ENCODE measurements at places on chromosomes 16 and 17.

DNA sequence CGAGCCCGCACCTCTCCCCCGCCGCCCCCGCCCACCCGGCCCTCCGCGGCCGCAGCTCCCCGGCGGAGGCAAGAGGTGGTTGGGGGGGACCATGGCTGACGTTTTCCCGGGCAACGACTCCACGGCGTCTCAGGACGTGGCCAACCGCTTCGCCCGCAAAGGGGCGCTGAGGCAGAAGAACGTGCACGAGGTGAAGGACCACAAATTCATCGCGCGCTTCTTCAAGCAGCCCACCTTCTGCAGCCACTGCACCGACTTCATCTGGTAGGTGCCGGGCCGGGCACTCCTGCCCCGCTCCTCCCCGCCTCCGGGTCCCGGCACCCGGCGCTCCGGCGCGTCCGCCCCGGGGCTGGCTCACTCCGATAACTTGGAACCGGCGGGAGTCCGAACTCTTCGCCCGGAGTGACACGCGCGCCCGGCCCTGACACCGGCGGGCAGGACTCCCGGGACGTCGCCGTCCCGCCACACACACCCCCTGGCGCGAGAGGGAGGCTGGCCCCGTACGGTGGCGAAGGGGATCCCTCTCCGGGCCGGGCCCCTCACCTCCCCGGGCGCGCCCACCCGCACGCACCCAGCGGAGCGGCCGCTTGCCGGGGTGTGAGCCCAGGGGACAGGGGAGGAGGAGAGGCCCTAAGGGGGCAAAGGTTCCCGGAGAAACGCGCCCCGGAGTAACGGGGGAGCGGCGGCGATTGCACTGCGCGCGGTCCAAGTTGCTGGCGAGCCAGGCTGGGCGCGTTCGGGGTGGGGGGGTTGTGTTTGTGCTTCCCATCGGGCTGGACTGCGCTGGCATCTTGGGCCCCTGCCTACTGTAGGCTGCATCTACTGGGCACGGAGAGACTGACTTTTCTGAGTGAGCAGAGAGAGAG is 581 bp downstream of the PRKCA start:
- peak; percentile 35 for DNase-seq

- no peak for DNase-seq
These were observed 14.2 kb upstream of the NFATC3 start for GRCh38 chr16:68070806-68071517.

DNA sequence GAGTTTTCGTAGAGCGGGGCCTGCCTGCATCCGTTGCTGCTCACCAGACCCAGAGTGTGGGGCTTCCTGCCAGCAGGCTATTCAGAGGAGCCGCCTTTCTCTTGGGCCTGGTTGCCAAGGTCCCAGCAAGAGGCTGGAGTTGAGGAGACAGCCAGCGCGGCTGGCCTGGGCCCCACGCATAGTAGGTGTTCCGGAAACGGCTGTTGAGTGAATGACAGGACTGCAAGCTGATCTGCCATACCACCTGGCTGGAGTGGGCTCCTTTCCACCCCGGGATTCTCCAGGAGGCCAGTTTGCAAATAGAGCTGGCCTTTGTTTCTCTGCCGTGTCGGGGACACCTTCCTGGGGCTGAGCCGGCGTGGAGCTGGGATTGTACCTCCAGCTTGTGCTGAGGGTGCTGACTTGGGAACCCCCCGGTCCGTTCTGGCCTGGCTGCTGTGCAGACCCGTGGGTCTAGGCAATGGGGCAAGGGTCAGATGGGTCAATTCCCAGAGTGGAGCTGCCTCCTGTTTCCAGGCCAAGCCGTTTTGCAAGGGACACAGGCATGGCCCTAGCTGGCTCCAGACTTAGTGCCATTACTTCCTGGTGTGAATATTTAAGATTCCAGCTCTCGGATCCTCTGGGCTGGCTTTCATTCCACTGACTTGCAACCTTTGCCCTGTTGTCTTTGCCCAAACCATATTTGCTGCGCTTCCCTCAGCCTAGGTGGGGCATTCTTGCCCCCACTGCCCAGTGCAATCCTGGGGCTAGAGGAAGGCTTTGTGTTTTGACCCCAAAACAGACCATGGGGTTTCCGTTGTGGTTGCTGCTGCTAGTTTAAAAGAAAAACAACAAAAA is 68.8 kb downstream of the CMIP start:
- DNase-seq, result no peak

DNA sequence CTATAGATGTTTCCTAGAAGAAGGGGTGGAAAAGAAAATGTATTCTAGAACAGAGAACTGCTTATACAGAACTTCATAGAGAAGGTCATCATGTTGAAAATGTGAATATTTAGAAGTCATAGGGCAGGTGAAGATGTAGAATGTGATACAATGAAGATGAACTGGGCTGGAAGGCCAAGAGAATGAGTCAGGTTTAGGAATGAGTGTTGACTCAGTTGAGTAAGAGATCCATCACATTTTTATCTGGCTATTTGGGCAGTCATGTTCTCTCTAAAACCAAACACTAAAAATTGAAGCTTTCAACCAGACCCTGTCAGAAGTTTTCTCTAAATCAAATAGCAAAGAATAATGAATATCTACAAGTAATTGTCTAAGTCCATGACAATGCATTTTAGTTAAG is 660.5 kb downstream of the KCNJ2 start:
- DNase-seq, result no peak

DNA sequence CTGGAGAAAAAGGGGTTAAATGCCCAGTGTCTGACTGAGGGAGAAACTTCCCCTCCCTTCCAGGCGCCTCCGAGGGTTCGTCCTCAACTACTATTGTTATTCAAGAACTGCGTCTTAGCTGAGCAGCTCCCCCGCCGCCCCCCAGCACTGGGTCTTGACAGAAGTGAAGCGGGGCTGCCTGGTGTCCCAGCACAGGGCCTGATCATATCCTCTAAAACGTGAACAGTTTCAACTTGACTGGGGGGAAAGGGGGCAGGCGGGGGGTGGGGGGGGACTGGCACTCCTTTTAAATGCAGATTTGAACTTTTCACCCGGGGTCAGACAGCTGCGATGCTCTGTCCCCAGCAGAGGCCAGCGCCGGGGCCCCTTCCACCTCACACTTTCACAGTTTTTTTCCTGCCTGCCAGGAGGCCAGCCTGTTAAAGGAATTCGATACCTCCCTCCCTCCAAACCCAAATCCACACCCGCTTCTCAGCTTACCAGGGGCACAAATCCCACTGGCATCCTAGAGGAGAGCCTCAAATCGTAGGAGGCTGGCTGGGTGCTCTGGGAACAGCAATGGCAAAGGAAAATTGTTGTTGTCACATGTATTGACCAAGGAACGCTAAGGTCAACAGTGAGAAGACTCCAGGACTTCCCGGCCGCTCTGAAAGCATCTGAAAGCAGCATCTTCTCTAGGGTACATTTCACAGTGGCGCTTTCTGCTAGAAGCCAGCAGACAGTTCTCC is 14.5 kb downstream of the ZFHX3 start:
- no peak for DNase-seq

DNA sequence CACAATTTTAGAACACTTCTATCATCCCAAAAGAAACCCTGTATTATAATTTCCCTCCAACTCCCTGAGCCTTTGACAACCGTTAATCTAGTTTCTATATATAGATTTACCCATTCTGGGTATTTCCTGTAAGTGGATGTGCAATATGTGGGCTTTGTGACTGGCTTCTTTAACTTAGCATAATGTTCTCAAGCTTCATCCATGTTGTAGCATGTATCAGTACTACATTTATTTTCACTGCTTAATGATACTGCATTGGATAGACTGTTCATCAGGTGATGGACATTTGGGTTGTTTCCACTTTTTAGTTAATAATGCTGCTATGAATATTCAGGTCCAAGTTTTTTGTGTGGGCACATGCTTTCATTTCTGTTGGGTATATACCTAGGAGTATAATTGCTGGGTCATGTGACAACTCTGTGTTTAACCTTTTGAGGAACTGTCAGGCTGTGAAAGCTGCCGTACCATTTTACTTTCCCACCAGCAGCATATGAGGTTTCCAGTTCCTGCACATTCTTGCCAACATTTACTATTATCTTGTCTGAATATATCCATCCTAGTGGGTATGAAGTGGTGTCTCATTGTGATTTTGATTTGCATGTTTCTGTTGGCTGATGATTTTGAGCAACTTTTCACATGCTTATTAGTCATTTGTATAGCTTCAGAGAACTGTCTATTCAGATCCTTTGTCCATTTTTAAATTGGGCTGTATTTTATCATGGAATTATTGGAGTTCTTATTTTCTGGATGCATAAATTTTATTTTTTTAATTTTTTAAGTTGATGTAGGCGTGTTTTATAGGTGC is 16.4 kb downstream of the REXO5 start:
- no peak for DNase-seq

GRCh38 chr16:79503511-79503910 is 97.0 kb downstream of the MAF start:
- DNase-seq, result no peak

DNA sequence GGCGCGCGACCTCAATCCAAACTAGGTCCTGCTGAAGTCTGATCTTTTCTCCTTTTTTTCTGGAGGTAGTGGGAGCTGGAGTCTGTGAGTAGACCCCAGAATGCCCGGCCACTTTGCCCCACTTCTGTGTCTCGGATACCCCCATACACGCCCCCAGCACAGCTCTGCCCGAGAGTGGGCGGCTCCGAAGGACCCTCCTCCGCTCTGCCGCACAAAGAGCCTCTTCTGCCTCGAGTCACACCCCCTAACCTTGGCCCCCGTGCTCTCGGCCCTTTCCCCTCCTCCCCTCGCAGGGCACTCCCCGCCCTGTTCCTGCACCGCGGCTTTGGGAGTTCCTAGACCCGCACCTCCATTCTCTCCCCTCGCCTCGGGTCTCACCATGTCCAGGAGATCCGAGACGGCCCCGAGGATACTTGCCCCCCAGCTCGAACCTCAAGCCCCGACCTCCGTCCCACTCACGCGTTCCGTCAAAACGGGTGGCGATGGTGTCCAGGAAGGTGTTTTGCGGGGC is 476 bp downstream of the KCNH4 start:
- DNase-seq, result no peak

DNA sequence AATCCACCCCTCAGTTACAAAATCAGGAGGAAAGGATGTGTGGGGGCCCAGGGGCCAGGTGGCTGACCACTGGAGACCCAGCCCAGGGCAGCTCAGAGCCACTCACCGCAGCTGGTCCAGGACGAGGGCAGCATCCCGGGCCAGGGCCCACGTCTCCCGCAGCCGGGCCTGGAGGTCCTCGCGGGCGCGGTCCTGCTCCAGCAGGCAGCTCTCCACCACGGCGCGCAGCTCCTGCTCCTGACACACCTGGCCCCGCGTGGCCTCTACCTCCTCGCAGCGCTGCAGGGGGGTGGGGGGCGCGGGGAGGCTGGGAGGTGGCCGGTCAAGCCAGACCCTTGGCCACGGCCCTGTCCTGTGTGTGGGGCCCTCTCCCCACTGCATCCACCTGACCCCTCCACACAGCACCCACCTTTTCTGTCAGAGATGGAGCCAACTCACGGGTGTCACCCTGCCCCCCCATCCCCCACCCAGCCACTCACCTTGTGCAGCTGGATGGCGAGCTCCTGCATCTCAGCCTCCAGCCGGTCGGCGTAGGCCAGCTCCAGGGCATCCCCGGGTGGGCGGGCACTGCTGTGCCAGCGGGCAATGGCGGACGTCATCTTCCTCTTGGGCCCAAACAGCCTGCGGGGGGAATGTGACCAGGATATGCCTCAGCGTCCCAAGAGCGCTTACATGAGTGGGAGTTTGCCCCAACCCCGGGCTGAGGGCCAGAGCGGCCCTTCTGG is 5.1 kb downstream of the NUDT16L1 start:
- no peak for DNase-seq

- peak; percentile 68 for DNase-seq
These were observed 29.3 kb downstream of the MXRA7 start for GRCh38 chr17:76681222-76682137.

DNA sequence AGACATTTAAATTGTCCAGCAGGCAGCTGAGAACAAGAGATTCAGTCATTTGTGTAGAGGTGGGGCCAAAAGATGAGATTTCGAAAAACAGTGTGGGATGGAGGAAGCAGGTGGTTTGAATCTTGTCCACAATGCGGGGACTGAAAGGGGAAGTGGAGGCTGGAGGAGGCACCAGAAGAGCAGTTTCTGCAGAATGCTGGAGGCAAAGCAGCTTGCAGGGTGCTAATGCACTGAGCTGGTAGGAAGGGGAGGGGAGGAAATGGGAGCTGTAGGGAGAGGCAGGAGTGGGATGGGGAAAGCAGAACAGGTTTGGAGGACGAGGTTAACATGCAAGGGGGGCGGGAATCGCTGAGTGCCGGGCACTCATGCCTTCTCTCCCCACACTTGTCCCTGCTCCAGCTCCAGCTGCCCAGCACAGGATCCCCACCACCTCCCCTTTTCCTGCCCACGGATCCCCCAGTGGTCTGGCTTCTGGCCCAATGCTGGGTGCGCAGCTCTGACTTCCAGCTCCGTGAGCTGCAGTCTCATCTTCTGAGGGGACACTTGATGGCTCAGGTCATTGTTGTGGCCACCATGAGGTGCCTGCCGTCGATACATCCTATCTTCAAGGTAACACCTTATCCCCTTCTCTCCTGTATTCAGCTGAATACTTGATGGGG is 9.4 kb downstream of the C17orf100 start:
- no peak for DNase-seq

GRCh38 chr16:58332997-58333700 is 38.3 kb upstream of the PRSS54 start:
- no peak for DNase-seq

DNA sequence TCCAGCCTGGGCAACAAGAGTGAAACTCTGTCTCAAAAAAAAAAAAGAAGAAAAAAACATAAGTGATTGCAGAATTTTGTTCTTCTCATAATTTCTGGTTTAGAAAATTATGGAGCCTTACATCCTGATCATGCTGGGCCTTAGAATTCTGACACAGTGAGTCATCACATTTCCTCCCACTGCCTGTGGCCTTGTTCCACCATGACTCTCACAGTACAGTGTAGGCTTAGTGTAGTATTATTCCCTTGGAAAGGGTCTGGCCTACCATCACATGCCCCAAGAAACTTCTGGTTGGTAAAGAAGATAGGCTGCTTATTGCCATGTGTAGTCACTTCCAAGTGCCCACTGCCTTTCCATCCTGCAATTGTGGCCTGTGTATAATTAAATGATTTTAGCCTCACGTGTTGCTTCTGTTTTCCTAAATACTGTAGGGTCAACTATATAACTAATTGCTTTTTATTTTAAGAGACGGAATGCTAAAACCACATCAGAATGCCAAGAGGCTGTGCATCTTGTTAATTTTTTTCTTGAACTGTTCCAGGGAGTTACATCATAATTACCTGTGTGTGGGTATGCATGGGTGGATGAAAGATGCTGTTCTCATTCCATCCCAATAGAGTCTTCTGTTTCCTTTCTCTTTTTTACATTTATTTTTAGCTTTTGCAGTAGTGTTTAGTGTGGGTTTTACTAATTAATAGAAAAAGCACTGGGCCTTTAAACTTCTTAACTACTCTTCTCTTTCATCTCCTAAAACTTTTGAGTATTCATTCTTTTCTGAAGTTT is 25.9 kb downstream of the OGFOD1 start:
- no peak for DNase-seq

GRCh38 chr17:306116-306515 is 46.5 kb downstream of the RPH3AL start:
- no peak for DNase-seq
